ENCODE measurements at places on chromosomes 5 and 9. TPM values are rescaled to one million over a fixed set of nuclear protein-coding genes. Genes with fewer than 3 reads are reported as not detected.

- DNase-seq, result no peak
Measured at GRCh38 chr5:115337882-115338281, 41.4 kb upstream of the CCDC112 start.

The TRIM7 gene
- 30.2 TPM for total RNA-seq

DNA sequence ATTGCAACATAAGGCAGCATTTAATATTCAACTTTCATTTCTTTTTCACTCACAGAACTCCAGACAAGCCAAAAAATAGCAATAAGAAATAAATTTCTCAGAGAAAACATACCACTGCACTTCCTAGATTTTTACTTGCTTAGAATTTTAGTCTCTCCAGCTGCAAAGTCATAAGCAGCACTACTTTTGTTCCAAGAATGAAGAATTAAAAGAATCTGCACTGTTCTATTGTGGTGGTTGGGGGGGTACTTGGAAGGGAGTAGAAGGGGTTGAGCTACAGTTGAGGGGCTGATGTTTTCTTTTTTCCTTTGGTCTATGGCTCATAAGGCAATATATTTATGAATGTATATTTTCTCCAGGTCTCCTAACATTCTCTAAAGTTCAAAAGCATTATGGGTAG lies 144.5 kb downstream of the KIAA0825 start:
- no peak for DNase-seq

- DNase-seq, result no peak
Measured at GRCh38 chr9:129933185-129934040, 98.2 kb downstream of the USP20 start.

DNA sequence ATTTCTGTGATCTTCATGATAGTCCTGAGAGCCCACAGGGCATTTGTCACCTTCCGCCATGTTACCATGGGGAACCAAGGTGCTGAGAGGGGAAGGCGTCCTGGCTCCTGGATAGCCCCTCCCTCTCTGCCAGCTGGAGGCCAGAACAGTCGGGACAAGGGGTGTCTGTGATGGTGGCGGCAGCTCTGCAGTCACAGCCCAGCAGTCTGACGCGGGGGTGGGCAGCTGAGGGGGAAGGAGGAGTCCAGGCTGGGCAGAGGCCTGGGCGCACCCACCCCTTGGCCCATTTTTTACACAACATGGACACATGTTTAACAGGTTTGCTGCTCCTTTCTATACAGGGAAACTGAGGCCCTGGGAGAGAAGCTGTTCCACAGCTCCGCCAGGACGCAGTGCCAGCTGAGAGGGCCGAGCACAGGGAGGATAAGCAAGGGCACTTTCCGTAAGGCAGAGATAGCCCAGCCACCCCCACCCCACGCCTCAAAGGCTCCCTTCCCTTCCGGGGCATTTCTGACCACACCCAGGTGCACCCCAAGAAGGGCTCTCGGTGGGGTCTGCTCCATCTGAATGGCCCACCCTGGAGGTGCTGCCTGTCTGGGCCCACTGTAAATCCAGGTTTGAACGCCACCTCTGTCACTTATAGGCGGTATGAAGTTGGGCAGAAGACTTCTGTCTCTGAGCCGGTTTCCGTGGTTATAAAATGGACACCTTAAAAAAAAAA lies 17.1 kb downstream of the LRRC8A start:
- no peak for DNase-seq

- no peak for DNase-seq
Measured at GRCh38 chr9:38405785-38406184, 13.3 kb downstream of the ALDH1B1 start.

The PCBD2 gene
- total RNA-seq, result 10.9 TPM

The BHMT2 gene
- total RNA-seq, result 0.20 TPM

DNA sequence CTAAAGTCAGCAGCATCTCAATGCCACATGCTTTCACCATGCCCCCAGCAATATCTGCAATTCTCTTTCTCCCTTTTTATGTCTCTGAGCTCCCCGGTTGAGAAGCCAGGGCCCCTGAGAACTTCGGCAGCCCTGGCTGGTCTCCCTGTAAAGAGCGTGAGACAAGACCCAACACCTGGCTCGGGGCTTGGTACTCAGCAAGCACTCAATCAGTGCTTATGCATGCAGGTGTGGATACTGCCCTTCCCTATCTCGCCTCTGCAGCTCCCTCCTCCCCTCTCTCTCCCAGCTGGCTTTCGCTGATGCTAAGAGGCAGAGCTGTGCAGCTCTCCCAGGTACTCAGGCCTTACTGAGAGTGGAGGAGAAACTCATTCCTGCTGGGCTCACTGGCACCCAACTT lies 41.7 kb upstream of the AKNA start:
- no peak for DNase-seq

- DNase-seq, result no peak
Measured at GRCh38 chr5:7779019-7780005, 71.6 kb downstream of the CFAP90 start.

- DNase-seq, result no peak
Measured at GRCh38 chr9:5646116-5646515, 17.2 kb downstream of the RIC1 start.

GRCh38 chr5:71794061-71794695 lies 75.1 kb downstream of the CARTPT start:
- no peak for DNase-seq

DNA sequence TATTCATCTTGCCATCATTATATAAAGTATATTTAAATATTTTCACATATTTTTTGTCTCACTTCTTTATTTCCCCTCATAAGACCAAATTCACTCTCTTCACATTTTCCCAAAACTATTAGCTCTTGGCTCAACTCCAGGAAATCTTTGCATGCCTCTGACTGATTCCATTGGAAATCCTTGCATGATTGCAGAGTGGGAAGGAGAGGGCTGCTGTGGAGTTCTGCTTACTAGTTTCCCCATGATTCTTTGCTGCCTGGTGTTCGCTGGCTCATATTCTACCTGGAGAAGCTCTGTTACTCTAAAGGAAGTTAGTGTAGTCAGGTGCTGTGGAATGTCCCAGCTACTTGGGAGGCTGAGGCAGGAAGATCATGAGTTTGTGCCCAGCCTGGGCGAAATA lies 41.9 kb downstream of the LIX1 start:
- DNase-seq, result no peak
